ENCODE measurements at places on chromosomes 7 and 10. TPM values are rescaled to one million over a fixed set of nuclear protein-coding genes. Genes with fewer than 3 reads are reported as not detected.

DNA sequence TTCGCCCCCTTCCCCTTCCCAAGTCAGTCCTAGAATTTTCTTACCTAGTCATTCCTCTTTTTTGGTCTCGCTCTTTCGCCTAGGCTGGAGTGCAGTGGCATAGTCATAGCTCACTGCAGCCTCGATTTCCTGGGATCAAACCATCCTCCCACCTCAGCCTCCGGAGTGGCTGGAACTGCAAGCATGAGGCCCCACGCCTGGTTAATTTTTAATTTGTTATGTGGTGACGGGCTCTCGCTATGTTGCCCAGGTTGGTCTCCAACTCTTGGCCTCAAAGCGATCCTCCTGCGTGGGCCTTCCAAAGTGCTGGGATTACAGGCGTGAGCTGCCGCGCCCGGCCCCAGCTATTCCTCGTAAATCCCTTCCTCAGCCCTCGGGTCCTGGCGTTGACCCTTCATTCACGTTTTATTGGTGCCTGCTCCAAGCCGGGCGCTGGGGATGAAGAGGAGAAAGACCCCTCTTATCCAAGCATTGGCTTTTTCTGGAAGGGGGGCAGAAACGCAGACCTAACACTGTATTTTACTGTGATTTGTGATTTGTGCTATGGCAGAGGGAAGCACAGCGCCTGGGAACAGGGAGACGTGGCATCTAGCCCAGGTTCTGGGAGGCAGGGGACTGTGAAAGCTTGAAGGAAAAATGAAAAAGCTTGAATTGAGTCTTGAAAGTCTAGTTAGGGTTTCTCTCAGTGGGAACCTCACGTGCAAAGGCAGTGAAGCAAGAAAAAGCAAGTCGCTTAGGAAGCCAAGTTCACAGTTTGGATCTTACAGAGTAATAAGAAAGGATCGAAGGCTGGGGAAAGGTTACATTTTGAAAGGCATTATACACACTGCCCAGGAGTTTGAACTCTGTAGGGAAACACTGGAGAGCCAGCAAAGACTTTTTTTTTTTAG, 516 bp downstream of the ZNHIT1 start:
- no peak for DNase-seq

DNA sequence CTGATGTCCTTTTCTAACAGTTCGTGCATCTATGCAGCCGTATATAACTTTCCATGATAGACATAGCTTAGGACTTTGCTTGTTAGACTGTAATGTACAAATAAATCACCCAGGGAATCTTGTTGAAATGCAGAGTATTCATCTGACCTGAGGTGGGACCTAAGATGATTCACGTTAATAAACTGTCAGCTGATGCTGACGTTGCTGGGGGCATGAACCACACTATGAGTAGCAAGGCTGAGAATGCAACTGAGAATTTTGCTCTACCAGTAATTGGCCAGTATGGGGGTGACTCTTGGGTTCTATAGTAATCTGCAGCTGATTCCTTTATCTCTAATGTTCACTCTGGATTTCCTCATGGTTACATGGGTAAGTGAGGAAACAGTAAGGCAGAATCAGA, 130.1 kb upstream of the MALRD1 start:
- DNase-seq = no peak

Gene GRID2IP
- 0.33 TPM for total RNA-seq

GRCh38 chr10:2111965-2112364, 374.6 kb upstream of the ADARB2 start:
- DNase-seq = no peak

GRCh38 chr7:280461-280860, 9.5 kb upstream of the FOXL3 start:
- peak; percentile 26 for DNase-seq

Gene IFIT5
- 2.3 TPM for total RNA-seq

DNA sequence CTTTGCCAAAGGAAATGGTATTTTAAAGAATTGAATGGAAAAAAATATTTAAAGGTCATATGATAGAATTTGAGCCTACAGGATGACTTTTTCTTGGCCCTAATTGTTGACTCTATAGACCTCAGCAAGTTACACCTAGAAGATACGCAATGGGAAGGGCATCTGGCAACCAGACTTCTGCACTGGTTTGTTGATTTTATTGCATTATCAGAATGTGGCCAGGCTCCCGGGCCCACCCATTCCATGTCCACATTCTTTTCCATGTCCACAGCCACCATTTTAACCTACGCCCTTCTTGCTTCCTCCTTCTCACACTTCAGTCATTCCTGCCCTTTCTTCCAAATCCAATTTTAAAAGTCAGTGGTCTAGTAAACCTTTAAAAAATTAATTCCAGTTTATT, 738.4 kb downstream of the SUGCT start:
- no peak for DNase-seq

Measured in H7 (cell line).